SW480 (cell line): ENCODE measurements at places on chromosomes 1 and 21.
A peak's percentile ranks its signal among the peaks of the same experiment; 100 is the strongest.

DNA sequence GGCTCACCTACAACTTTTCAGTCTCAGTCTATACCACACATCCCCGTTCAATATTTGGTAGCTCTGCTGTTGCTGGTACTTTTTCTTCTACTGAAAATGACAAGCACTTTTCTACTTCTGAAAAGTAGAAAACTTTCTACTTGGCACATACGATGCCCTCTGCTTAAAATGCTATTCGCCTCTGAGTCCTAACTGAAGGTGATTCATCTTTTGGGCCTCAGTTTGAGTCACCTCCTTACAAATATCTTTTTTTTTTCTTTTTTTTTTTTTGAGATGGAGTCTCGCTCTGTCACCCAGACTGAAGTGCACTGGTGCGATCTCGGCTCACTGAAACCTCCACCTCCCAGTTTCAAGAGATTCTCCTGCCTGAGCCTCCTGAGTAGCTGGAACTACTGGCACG lies 136.0 kb upstream of the CYYR1 start:
- DNase-seq: no peak

GRCh38 chr1:2595261-2595811 lies 8.8 kb downstream of the PRXL2B start:
- no peak for DNase-seq

DNA sequence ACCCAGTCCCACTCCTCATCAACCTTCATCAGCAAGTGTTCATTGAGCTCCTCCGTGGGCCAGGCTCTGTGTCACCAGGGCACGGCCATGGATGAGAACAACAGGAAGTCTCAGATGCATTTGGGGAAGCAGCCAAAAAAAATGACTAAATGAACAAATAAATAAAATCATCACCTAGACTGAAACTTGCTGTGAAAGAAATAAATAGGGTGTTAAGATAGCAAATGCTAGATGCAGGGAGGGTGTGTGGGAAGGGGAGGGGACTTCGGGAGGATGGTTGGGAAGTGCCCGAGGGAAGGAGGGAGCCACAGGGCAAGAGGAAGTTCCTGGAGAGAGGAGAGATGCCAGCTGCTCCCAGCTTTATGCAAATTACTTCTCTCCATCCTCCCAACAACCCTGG lies 696.7 kb downstream of the PTPRU start:
- no peak for DNase-seq

GRCh38 chr1:233543338-233544255 lies 70.3 kb upstream of the KCNK1 start:
- peak; percentile 95 for DNase-seq

GRCh38 chr1:178086294-178086693 lies 7.6 kb upstream of the RASAL2 start:
- no peak for DNase-seq

- no peak for DNase-seq
Measured at GRCh38 chr1:22168412-22168973, 25.6 kb upstream of the WNT4 start.

DNA sequence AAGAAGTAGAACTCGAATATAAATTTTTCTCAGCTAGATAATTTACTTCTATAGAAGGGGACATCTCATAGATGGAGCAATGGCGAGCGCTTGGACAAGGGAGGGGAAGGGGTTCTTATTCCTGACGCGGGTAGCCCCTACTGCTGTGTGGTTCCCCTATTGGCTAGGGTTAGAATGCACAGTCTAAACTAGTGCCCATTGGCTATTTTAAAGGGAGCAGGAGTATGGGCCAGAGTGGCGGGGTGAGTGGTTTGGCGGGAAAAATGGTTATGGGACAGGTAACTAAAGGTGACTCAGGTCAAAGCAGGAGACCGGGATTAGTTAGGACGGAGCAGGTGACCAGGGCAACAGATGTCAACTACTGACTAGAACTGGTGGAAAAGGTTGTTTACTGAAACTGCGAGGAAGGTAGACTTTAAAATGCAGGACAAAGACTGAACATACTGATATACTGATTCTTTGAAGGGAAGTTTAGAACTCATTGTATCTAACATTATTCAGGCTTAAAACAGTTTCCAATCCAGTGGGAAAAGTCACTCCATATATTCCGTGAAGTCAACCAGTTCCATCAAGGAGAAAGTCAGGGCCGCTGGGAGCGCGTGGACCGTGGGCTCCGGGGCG lies 940 bp upstream of the ATAD3A start:
- peak; percentile 48 for DNase-seq

DNA sequence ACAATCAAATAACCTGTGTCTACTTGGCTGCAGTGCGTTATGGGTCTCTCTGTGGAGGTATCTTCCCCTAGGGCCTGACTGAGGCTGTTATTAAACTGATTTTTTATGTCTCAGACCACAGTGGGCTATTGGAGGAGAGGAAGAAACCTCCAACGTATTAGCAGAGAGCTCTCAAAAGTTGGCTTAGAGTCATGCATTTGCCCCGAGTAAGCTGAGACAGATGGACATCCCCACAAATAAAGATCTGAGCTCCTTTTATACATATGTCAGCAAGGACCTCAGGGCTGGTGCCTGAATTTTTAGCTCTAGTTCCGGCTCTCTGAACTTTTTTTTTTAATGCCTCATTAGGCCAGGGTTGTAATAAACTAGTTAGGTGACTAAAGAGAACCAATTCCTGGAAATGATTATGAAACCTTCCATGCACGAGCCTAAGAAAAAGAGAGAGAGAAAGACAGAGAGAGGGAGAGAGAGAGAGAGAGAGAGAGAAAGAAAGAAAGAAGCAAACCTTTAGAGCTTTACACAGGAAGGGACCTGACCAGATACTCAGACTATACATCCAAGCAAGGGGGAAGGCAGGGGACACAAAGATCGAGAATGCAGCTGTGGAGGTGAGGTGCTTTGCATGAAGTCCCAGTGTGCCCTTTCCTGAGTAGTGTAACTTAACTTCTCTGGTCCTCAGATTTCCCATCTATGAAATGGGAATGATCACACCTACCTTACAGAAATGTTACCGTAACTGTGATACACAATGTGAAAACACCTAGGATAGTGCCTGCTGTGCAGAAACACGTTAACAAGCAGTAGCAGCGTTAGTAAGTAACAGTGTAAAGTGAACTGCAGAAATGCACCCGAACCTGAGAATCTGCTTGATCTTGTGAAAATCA lies 8.4 kb upstream of the PIGR start:
- no peak for DNase-seq

DNA sequence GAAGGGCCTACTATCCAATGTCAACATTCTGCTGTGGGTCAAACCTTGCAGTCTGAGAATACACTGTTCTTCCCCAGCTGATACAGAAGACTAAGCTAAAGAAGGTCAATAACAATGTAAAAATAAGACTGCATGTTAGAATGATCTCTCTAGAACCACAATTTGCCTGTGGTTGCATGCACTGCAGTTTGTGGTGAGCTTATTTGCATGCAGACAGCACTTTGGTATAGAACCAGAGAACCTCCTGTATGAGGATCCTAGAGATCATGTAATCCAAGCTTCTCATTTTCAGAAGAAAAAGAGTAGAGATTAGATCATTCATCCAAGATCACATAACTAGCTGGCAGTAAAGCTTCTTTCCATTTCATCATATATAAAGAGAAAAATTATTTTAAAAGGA lies 15.8 kb downstream of the SYNJ1 start:
- no peak for DNase-seq

DNA sequence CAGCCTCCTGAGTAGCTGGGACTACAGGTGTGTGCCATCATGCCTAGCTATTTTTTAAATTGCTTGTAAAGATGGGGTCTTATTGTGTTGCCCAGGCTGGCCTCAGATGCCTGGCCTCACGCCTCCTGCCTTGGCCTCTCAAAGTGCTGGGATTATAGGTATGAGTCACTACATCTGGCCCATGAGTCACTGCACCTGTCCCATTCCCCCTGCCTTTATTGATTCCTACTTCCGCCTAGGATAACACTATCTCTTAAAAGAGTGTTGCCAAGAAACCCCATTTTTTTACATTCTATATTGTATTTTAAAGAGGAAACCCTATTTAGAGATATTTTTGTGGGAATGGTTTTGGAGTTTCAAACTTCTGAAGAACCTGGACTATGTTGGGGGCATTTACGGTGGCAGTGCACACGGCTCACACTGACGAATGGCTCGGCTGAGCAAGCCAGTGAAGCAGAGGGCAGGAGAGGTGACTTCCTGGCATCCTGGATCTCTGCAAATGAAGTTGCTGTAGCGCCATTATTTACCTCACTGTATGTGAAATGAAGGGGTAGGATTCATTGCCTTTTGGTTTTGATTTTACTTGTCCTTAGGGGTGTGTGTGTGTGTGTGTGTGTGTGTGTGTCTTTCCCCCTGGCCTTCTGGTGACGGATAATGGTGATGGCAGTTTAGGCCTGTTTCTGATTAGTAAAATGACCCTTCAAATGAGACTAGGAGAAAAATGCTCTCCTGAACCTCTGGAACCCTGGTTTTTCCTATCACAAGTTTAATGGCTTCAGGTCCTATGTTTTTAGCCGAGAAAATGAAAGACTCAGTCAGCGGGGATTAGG lies 22.5 kb downstream of the KIF26B start:
- DNase-seq: peak; percentile 66

GRCh38 chr1:112460615-112461014 lies 48.1 kb upstream of the WNT2B start:
- no peak for DNase-seq

GRCh38 chr1:165574295-165574694 lies 30.5 kb downstream of the LRRC52 start:
- DNase-seq: no peak

- DNase-seq: no peak
Measured at GRCh38 chr1:156602557-156602993, 1.3 kb upstream of the GPATCH4 start.

- peak; percentile 22 for DNase-seq
Measured at GRCh38 chr1:24149866-24150233, 6.9 kb upstream of the IL22RA1 start.

- no peak for DNase-seq
Measured at GRCh38 chr1:196544617-196545016, 63.6 kb downstream of the KCNT2 start.

- no peak for DNase-seq
Measured at GRCh38 chr1:210455840-210456603, 127.3 kb downstream of the HHAT start.

DNA sequence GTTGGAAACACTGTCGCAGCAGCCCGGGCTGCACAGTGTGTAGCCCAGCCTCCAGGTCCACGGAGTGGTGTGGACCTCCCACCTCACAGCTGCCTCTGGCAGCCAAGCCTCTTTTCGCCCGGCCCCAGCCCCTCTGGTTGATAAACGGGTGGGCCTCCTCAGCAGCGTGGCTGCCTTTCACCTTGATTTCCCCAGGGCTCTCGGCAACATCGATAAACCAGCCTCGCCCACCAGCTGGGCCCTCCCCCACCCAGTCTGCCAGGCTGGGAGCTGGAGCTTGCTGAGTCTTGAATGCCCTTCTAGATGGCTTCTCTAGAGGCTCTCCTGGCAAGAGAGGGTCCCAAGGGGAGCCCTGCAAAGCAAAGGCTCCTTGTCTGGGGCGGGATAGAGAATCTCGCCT lies 31.0 kb upstream of the LHX4 start:
- DNase-seq: no peak

- peak; percentile 96 for DNase-seq
Measured at GRCh38 chr1:200483491-200484143, 73.8 kb upstream of the ZNF281 start.

- peak; percentile 20 for DNase-seq
Measured at GRCh38 chr1:214331827-214332423, 51.0 kb downstream of the SMYD2 start.

- DNase-seq: peak; percentile 14
Measured at GRCh38 chr1:20551945-20552727, at the start of gene FAM43B. TSS of gene FAM43B (plus strand) at chr1:20552573. CDS start at chr1:20552974, 401 bp downstream.

DNA sequence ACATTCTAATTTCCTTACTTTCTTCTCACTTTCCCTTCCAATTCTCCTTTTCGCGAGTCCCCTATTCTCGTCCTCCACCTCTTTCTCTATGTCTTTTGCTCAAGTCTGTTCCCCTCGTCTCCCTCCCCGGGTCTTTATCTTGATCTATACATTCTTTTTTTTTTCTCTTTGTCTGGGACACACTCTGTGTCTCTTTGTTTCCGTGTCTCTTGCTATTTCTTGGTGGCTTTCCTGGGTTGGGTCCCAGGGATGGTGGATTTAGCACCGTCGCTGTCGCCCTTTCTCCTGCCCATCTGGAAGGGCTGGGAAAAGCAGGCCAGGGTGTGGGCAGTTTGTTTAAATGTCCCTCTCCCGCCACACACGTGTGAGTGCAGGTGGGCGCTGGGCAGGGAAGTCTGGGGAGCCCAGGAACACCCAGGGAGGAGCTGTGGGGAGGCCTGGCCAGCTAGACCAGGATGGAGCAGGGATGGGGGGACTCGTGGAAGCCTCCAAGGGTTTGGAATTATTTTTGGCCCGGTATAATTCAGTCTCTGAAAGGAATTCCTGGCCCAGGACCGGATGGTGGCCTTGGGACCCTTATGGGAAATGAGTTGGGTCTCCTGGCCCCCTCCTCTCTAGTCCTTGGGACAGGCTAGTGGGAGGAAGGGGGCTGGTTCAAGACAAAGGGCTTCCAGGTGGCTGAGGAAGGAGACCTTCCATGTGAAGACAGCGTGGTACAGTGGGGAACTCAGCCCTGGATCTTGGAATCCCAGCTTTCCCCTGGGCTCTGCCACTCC lies 9.5 kb upstream of the ID3 start:
- no peak for DNase-seq

- DNase-seq: no peak
Measured at GRCh38 chr1:187157552-187157951, 328.8 kb downstream of the PLA2G4A start.

DNA sequence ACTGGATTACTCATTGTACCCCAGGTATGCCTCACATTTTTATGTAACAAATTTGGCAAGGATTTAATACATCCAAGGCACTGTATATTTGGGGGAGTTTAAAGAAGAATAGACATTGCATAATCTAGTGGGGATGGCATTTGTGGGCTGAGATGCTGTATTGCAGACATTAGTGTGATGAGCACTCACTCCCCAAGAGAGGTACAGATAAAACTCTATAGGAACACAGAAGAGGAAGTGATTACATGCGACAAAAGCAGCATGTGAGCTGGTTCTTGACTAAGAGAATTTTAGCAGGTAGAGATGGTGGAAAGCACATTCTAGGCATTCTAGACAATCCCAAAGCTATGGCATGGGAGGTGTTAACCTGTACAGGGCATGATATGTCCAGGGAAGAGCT lies 24.2 kb upstream of the CDC14A start:
- no peak for DNase-seq

DNA sequence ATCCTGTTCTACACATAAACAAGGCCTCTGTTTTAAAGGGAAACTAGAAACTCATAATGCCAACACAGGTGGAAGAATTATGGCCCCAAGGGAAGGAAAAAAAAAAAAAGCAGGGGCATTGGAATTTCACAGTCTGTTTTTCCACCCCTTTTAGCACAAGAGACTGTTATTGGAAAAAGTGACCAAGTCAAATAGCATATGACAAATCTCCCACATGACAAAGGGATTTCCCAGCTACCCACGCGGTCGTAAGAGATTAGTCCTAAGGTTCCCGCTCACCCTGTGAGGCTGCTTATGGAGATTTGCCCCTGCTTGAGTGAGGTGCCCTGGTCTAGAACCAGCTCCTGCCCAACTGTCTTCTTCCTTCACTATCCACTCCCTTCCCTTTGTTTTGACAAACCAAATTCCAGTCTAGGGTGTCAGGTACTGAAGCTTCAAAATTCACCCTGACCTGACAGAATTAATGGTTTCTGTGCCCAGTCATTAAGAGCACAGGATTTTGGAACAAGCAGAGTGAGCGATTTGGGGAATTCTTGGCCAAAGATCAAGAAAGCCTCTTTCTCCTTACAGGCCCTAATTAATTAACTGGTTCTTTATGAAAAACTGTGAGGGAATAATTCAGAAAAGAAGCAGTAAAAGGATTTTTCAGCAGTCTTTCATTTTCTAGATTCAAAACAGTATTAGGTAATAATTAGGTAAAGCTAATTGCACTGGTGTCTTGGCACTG lies 107.3 kb downstream of the NMNAT2 start:
- no peak for DNase-seq
